NCI-H446 (cell line): ENCODE measurements at places on chromosomes 3 and 15.

DNA sequence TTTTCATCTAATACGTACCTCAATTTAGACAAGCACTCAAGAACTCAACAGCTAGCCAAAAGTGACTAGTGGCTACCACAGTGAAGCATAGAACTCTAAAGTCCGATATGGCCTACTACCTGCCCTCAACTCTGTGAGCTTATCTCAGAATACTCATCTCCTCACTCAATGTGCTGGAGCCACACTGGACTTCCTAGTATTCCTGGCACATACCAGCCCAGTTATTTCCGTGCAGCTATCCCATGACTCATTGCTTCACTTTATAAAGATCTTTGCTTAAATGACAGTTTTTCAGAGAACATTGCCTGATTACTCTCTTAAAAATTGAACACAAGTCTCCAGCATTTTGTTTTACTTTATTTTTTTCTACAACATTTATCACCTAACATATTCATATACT lies 524.7 kb downstream of the PYDC2 start:
- DNase-seq, result no peak

DNA sequence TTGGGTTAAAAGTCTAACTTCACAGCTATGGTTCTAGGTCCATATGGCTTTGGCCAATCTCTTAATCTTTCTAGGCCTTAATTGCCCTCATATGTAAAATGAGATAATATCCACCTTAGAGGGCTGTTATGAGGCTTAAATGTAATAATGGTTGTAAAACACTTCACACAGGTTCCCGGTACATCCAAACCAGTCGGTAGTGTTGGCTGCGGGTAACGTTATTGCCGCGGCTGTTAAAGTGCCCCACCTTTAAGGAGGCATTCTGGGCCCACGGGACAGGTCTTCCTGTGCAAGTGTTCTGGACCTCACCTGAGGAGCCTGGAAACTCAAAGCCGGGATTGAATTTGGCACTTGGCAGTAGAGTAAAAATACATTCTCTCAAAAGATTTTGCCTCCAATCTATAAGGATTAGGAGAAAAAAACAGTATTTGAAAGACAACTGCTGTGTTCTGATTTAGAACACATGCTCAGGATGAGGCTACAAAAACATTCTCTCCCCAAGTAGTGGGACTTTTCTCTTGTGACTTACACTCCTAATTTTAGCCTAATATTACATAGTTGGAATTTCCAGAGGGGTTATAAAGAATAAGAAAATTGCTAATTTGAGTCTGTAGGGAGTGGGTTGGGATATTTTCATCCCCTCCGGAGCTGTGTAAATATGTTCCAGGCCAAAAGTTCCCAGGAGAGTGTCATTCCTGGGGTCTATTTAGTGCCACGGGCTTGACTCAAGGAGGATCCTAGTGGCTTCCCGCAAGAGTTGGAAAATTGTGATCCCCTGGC lies 44.9 kb upstream of the TSEN2 start:
- no peak for DNase-seq

DNA sequence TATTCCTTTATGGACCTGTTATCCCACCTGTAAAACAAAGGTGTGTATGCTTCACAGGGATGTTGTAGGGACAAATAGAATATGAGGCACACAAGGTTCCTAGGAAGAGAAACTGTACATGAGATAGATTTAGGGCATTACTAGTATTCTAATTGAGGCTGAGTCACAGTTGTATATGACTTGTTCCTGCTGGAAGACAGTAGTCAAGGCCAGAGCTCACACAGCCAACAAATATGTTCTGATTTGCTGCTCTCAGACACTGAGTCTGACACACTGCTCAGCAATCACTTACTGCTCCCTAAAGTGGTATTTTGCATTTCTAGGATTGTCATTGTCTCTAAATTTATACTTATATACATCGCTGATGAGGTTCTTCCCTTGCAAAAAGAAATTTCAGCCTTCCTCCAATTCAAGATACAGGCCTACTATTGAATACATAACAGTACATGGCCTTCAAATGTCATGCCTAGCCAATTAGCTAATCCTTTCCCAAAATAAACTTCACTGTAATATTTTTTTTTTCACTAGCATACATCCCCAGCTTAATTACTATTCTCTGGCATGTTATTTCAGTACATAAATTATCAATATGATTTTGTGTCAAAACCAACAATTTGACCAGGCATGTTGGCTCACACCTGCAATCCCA lies 69.8 kb downstream of the TIGIT start:
- no peak for DNase-seq

DNA sequence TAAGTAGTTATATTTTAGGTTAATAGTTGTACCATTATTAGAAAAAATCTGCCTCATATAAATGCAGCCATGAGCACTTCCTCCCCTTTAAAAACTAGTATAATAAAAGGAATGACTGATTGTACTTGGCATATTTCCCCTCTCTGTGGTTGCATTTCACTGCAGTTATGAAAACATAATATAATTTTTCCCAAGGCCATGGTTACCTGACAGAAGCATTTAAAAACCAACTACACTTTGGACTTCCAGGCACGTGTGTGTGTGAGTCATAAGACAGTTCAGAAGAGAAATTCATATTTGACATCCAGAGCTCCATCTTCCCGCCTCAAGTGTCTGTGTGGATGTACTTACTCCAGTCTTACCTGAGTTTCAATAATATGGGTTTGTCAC lies 828.2 kb upstream of the CFAP20DC start:
- DNase-seq, result no peak

GRCh38 chr15:86834115-86834863 lies 754.6 kb downstream of the AGBL1 start:
- no peak for DNase-seq

- no peak for DNase-seq
Observed at GRCh38 chr3:111691293-111691909, 96.3 kb upstream of the ZBED2 start.
